ENCODE measurements at places on chromosomes 6 and 20. TPM values are rescaled to one million over a fixed set of nuclear protein-coding genes. Genes with fewer than 3 reads are reported as not detected.

Gene GABRR1
- 0.97 TPM for polyA plus RNA-seq

GRCh38 chr6:31299947-31300346 lies 28.1 kb upstream of the HLA-C start:
- no peaks in the 10 kb centered on the region for H3K4me1 ChIP-seq
- H3K27me3 ChIP-seq, result peaks cover 7% of the 10 kb centered on the region
- no peak for DNase-seq
- H3K36me3 ChIP-seq, result no peaks in the 10 kb centered on the region
- H3K27ac ChIP-seq, result no peak overlapping the region

- no peak for DNase-seq
- H3K36me3 ChIP-seq, result peaks cover 23% of the 10 kb centered on the region
- peaks cover 13% of the 10 kb centered on the region for H3K4me1 ChIP-seq
- peak overlapping the region; percentile 89 for H3K4me3 ChIP-seq
- H3K27me3 ChIP-seq, result peaks cover 4% of the 10 kb centered on the region
- H3K27ac ChIP-seq, result no peak overlapping the region
These were observed 481 bp downstream of the ZNF133 start for GRCh38 chr20:18288749-18289267.

DNA sequence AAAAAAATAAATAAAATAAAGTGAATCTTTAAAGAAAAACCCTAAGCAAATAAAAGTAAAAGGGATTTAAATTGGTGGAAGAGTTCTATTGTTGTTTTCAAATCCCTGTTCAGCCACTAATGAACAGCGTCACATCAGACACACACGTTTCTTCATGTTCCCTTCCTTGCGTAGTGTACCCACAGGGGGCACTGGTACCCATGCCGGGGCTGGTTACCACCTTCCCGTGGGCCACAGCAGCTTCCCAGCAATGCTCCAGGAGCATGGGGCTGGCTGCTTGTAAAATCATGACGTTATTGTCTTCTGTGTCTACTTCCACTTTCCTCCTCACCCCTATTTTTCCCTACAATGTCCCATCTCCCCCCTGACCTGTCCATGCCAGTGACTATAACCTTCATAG lies 988.7 kb downstream of the KIF16B start:
- H3K4me1 ChIP-seq, result no peaks in the 10 kb centered on the region
- no peaks in the 10 kb centered on the region for H3K27me3 ChIP-seq

- no peak for DNase-seq
- peaks cover 34% of the 10 kb centered on the region for H3K36me3 ChIP-seq
- no peak overlapping the region for H3K4me3 ChIP-seq
- H3K27ac ChIP-seq, result no peak overlapping the region
These were observed 49.3 kb downstream of the SPATA2 start for GRCh38 chr20:49866051-49866450.
